ENCODE measurements at places on chromosomes 13 and 19. TPM values are rescaled to one million over a fixed set of nuclear protein-coding genes. Genes with fewer than 3 reads are reported as not detected.

GRCh38 chr19:40689339-40690049 lies 957 bp downstream of the NUMBL start:
- peak; percentile 82 for DNase-seq

DNA sequence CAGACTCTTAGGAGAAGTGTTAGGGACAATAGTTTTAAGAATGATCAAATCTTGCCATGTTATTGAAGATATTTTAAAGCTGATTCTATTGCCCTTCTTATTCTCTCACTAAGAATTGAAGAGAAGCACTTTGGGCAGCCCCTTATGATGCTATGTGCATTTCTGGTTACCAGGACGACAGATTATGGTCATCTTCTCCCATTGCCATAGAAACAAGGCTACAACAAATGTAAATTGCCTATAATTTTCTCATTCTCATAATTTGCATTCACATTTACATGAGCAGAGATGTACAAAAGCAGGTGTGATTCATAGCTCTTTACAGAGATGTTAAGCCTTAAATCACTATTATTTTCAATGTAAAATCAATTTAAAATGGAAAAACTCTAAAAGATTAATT lies 137.3 kb upstream of the PCDH9 start:
- DNase-seq, result no peak

FCER2 gene
- 16.3 TPM for total RNA-seq

DNA sequence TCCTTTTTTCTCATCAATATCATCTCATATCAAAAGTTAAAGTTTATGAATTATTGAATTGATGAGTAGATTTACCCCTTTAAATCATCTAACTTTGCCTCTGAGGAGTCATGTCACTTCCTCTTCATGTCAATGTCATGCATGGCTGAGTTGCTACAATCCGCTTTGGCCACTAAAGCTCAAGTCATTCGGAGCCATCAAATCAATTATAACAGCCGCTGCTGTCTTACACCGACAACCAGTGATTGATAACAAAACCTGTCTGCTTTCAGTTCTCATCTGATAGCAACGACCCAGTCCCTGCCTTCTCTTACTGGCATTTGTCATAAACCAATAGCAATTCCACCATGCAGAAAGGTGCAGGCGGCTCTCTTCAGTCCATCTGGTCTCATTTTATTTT lies 429.3 kb downstream of the DIAPH3 start:
- peak; percentile 26 for DNase-seq

- no peak for DNase-seq
Measured at GRCh38 chr13:41699759-41700158, 242.4 kb downstream of the RGCC start.

DNA sequence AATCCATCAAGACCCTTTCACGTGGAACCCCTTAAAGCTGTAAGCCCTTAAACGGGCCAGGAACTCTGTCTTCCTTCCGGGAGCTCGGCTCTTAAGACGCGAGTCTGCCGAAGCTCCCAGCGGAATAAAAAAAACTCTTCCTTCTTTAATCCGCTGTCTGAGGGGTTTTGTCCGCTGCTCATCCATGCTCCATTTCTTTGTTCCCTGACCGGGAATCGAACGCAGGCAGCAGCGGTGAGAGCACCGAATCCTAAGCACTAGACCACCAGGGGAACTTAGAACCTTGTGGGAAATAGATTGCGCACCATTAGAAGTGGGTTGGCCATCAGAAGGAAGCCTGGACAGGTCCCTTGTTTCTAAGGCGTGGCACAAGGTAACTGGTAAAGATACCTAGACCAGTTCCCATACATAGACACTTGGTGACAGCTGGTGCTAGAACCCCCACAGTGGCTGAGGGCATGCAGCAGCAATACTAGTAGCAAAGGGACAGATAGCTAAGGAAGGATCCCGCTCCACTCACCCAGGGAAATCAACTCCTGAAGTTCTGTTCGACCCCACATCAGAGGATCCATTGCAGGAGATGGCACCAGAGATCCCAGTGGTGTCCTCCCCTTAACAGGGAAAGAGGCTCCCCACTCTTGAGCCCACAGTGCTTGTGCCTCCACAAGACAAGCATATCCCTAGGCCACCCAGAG lies 1.5 kb upstream of the RGCC start:
- peak; percentile 30 for DNase-seq

DNA sequence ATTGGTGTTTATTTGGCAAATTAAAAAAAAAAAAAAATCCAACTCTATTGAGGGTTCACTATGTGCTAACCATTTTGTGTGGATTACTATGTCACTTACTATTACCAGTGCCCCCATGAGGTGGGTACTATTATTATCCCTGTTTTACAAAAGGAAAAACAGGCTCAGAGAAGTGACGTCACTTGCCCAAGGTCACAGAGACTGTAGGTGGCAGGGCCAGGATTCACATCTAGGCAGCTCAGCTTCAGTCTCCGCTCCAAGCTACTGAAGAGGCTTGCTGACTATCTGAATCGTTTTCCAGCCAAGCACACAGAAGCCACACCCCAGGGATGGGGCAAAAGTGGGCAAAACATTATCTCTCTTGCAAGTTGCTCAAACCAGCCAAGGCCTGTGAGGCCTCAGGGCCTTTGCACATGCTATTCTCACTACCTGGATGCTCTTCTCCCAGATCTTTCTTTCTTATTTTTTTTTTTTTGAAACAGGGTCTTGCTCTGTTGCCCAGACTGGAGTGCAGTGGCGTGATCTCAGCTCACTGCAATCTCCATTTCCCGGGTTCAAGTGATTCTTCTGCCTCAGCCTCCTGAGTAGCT lies 4.8 kb upstream of the ANGPTL8 start:
- DNase-seq, result no peak

GRCh38 chr19:7224209-7224686 lies 70.0 kb downstream of the INSR start:
- DNase-seq, result no peak

CPB2 gene
- not detected for total RNA-seq

DNA sequence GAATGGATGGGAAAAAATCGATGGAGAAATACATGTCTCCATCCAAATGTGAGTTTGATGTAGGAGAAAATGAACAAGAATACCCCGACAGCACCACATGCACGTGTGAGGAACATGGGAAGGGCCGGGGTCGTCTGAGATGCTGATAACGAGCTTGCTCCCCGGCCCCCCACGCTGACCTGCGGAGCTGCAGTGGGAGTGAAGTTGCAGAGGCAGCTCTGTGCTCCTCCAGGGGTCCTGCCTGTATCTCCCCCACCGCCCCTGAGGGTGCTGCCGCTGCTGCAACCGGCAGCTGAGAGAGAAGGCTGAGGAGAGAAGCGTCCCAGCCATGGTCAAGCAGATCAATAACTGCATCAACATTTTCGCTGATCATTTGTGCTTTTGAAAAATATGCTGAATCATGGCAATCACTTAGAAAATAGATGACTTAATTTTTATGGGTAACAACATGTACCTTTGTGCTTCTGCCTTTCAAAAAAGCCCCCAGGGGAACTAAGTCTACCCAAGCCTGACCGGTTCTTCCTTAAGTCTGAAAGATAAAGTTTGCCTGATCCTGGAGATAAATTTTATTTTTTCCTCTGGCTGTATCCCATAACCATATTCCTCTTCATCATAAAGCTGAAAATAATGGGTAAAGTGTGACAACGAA lies 18.2 kb upstream of the NAXD start:
- DNase-seq, result no peak

DNA sequence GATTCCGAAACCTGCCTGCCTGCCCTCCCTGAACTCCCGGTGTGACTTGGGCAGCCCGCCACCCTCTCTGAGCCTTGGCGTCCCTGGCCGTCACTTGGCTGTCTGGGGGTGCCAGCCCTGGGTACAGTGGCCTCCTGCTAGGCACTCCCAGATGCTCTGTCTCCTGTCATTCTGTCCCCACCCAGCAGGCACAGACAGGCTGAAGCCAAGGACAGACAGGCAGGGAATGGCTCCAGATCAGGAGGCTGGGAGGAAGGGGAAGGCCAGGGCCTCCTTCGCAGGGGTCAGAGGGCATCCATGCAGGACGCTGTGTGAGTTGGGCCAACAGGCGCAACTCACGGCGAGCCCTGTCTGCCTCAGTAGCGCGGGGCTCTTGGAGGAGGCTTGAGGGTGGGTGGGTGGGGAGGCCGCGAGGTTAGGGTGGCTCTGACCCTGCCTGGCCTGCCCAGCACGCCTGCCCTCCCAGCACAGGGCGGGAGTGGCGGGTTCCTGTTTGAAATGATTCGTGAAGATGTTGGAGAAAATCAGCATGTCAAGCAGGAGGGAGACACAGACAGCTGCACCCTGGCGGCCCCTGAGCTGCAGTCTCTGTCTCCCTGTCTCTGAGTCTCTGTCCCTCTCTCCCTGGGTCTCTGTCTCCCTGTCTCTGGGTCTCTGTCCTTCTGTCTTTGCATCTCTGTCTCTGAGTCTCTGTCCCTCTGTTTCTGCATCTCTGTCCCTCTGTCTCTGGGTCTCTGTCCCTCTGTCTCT lies 19.7 kb downstream of the KLHL26 start:
- DNase-seq, result no peak

CLDND2 gene
- 0.87 TPM for total RNA-seq

SIGLEC12 gene
- total RNA-seq, result not detected

ZNF558 gene
- total RNA-seq, result 35.7 TPM

ZNF607 gene
- total RNA-seq, result 19.4 TPM

NAXD gene
- total RNA-seq, result 36.0 TPM

KLK14 gene
- total RNA-seq, result 0.59 TPM

- DNase-seq, result peak; percentile 99
Measured at GRCh38 chr19:5690125-5690954, at the start of gene RPL36. TSS of gene RPL36 (plus strand) at chr19:5690295. CDS start at chr19:5690508, 213 bp downstream.

GRCh38 chr13:99191900-99192399 lies 8.7 kb upstream of the UBAC2 start:
- DNase-seq, result no peak
